Stimulated activated CD8-positive, alpha-beta memory T cell treated with anti-CD3 and anti-CD28 coated beads, Interleukin-15, amount 100 ng/mL, for 4 hours (primary cell): ENCODE measurements at places on chromosomes 6 and 20.

GRCh38 chr20:19277381-19277780 lies 64.9 kb downstream of the SLC24A3 start:
- DNase-seq, result no peak

DNA sequence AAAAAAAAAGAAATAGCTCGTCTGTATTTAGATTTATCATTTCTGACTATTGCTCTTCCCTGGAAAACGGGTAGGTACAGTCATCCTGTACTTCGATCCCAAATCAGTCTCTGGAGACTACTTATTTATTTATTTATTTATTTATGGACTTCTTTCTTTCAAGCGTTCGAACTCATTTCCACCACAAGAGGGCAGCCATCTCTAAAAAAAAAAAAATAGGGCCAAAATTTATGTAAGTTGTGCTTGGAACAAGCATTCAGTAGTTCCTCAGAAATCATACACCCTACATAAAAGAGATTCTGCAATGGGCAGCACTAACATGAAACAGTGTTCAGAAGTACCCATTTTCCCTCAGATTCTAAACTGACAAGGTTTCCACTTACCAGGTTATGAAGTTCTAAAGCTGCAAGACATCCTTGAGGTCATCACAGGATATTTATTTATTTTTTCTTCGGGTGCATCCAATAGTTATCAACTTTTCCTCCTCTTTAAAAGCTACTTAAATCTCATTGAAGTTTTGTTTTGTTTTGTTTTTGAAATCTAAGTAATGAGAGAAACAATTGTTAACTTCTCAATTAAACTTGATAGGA lies 1.9 kb upstream of the BMP2 start:
- DNase-seq, result no peak

GRCh38 chr20:57411406-57412283 lies 20.4 kb downstream of the RBM38 start:
- no peak for DNase-seq

- DNase-seq, result no peak
Observed at GRCh38 chr6:143264986-143265764, 185.3 kb downstream of the ADAT2 start.

GRCh38 chr6:168782187-168782751 lies 341.3 kb downstream of the SMOC2 start:
- DNase-seq, result no peak

DNA sequence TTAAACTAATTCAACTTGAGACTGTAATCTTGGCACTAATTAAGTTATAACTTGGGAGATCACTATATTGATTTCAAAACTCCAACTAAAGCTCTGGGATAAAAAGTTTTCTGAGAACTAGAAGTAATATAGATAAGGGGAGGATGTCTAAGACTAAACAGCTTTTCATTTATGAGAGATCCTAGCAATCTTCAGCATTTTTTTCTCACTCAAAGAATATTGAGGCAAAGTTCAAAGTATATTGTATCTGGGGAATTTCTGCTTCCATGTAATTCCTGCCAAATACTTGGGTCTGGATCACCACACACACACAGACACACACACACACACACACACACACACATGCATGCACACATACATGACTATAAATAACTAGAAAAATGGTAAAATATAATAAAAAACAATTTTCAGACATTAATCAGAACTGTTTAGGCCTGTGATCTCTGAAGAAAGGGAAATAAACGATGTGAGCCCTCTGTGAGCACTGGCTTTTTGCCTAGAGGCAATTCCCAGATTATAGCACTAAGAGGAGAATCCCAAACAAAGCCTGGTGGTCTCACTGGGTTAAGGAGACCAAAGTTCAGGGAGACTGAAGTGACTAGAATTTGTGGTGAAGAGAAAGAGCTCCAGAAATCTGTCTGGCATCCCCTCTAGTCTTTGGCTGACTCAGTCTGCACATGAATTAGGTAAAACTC lies 92.8 kb downstream of the ADAT2 start:
- DNase-seq, result no peak

- DNase-seq, result no peak
Observed at GRCh38 chr6:147821295-147821897, 312.9 kb downstream of the SAMD5 start.

- DNase-seq, result no peak
Observed at GRCh38 chr20:3045042-3045815, 623 bp upstream of the MRPS26 start.

DNA sequence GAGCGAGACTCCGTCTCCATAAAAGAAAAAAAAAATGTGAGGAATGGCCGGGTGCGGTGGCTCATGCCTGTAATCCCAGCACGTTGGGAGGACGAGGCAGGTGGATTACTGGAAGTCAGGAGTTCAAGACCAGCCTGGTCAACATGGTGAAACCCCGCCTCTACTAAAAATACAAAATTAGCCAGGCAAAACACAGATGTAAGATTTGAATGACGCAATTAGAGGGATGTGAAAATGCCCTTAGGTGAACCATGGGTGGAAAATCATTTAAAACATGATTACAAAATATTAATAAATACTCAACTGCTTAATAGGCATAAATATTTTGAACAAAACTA lies 20.9 kb downstream of the COL9A3 start:
- no peak for DNase-seq

GRCh38 chr20:59001068-59001448 lies 6.0 kb downstream of the CTSZ start:
- no peak for DNase-seq

DNA sequence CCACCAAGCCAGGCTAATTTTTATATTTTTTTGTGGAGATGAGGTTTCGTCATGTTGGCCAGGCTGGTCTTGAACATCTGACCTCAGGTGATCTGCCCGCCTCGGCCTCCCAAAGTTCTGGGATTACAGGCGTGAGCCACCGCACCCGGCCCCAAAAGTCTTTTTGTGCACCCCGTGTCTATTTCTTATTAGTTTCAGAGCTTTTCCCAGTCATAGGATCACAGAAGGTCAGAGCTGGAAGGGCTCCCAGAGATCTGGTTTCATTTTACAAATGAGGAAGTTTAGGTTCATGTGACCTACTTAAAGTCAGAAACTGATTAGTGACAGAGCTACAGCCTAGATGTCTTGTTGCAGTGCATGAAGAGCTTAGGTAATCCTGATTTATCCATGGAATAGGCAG lies 1.6 kb upstream of the OGFRL1 start:
- no peak for DNase-seq

- no peak for DNase-seq
Observed at GRCh38 chr20:51064137-51064536, 41.2 kb upstream of the KCNG1 start.

DNA sequence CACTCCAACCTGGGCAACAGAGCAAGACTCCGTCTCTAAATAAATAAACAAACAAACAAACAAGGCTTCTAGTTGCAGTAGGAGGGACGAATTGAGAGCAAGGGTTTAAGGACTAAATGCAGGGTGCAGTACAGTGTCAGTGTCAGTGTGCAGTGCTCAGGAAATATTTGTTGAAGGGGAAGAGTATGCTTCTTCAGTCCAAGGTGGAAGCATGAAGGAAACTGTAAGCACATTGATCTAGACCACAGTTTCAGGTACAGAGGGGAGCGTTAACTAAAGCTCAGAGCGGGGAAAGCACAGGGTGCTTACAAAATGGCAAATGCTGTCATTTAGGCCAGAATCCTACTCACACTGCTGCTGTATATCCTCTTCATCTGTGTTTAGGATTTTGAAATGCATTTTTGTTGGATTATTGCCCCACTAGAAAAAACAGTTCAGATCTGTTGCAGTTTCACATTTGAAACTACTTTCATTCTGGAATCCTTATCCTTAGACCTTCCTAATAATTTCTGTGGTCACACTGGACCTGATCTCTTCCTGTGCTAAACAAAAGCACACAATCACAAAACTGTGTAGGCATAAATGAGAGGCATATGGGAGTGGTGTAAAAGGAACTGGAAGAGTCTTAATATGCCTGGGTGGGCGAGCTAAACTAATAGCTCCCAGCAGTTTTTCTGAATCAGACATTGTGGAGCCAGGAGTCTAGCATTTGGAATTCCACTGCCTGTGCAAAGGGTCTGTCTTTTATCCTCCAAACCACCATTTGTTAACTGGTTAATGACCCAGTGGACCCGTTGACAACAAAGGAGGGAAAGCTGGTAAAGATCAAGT lies 41.4 kb downstream of the CBFA2T2 start:
- no peak for DNase-seq

DNA sequence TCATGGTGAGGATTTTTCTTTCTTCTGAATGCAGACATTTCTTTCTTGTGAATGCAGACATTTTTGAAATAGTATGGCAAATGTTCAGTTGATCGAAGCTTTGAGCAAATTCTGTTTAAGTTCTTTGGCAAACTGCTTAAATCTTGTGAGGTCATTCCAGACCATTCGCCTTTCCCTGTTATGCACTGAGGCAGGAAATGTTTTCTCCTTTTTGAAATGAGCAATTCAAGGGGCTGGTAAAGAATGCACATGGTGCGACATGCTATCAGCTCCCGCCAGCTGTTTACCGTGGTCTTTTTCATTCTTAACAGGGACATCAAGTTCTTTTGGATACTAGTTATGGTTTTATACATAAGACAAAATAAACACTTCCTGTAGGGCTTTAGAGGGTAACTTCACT lies 112.0 kb upstream of the CCN2 start:
- no peak for DNase-seq

- DNase-seq, result no peak
Observed at GRCh38 chr20:32655903-32656512, 17.7 kb downstream of the C20orf203 start.

- no peak for DNase-seq
Observed at GRCh38 chr6:109790131-109790530, 99.0 kb downstream of the FIG4 start.

DNA sequence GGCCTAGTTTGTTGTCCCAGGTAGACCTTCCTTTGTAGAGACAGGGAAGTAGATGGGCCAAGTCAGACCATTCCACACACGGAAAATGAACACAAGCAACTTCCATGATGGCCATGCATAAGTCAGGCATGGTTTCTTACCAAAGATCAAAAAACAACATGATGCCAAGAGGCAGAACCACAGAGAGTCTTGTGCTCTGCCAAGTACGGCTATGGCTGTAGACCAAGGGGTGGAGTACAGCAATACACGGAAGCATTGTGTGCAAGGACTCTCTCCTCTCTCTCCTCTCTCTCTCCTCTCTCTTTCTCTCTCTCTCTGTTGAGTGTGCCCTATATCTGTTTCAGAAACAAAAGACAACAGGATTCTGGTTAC lies 4.8 kb upstream of the DUSP22 start:
- no peak for DNase-seq

GRCh38 chr20:36065427-36065998 lies 89.0 kb upstream of the EPB41L1 start:
- DNase-seq, result no peak

- no peak for DNase-seq
Observed at GRCh38 chr20:24402188-24402587, 67.2 kb upstream of the SYNDIG1 start.

GRCh38 chr20:51749674-51750036 lies 18.5 kb downstream of the ATP9A start:
- no peak for DNase-seq

GRCh38 chr20:21020659-21021471 lies 85.3 kb downstream of the LINC00237 start:
- DNase-seq, result no peak

GRCh38 chr6:144999127-144999526 lies 714.0 kb downstream of the UTRN start:
- no peak for DNase-seq

- no peak for DNase-seq
Observed at GRCh38 chr6:27143474-27144026, 104.0 kb upstream of the PRSS16 start.

DNA sequence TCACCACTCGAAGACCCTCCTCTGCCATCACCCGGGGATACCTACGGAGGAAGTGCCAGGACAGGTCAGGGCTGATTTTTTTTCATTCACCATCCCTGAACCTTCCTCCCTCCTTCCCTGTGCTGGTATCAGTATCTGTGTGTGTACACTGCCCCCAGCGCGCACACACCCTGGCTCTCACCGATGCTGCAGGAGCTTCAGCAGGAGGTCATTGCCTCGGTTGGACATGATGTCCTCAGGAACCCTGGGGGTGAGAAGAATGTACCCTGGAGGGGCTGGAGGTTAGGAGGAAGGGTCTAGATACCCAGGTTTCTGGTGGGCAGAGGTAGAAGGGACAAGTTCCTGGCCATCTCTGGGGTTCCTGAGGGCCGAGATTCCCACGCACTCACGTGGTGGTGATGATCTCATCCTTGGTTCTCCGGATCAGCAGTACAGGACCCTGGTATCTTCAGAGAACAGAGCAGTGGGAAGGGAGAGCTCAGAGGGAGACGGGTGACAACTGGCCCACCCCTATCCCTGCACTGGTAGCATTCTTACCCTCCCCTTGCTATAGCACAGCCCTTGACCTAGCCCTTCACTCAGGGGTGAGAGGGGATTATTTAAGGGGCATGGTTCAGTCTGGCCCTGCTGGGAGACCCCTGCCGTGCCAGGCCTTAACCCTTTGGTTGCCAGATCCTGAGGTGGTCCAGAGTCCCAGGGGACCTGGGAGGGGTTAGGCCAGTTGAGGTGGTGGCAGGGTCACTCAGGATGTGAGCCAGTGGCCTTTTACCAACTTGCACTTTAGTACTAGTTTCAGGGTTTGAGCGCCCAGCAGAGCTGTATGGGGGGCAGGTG lies 7.2 kb upstream of the LY6G5C start:
- DNase-seq, result no peak

GRCh38 chr20:63473555-63474449 lies 1.3 kb upstream of the KCNQ2 start:
- DNase-seq, result no peak

DNA sequence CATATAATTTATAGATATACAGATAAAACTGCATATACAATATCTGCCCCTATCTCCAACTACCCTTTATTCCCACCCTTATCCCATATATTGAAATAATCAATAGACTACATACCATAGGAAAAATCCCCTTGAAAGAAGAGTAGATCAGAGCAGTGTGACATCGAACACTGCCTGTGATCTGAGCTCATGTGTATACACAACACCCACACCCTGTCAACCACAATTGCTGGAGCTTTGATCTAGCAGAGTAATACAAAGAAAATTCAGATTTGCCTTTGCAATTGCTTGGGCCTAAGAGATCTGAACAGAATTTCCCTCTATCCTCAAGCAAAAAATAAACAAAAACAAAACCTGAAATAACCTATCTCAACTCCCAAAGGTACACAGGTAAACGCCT lies 119.3 kb downstream of the ASCC3 start:
- DNase-seq, result no peak

DNA sequence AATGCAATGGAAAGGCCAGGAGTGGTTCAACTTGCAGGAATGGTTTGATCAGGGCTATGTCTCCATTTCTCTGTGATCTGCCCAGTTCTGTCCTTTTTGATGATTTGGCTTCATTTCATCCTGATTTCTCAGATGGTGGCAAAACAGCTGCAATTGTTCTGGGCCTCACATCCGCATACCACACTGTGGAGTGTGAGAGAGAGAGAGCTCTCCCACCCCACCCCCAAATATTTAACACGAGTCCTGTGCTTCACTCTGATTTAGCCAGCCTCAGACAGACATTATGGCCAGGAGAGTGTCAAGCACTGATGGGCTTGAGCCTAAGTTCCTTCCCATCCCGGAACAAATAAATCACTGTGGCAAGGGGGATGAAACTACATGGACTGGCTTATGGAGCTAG lies 284.6 kb downstream of the CDC5L start:
- DNase-seq, result no peak
